AG20443 (cell line): ENCODE measurements at places on chromosomes 7 and 10.

DNA sequence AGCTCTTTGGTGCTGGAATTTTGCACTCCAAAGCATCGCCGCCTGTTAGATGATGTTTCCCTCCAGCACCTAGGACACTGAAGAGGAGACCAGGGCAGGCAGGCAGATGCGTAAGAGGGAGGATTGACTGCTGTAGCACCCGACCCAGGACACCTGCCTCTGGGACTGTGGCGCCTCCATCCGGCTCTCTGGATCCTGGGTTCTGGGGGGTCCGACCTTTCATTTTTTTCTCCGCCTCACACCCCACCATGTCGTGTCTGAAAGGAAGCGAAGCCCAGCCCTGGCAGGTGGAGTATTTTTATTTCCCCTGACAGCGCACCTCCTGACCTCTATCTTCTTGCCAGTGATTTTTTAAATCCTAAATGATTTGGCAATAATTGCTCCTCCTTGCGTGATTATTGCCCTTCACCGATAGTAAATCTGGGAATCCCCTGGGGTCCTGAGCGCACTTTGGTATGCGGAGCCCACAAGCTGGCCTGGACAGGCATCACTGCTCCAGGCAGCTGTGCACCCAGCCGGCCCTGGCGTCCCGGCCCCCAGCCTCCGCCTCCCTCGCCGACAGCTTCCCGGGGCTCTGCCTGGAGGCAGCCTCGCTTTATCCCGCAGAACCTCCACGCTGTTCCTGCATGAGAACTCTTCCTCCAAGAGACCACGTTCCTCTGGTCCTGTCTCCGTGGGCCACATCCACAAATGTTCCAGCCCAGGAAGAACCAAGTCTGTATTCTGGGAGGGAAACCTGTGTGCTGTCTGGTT lies 48.4 kb downstream of the LHPP start:
- no peak for DNase-seq

DNA sequence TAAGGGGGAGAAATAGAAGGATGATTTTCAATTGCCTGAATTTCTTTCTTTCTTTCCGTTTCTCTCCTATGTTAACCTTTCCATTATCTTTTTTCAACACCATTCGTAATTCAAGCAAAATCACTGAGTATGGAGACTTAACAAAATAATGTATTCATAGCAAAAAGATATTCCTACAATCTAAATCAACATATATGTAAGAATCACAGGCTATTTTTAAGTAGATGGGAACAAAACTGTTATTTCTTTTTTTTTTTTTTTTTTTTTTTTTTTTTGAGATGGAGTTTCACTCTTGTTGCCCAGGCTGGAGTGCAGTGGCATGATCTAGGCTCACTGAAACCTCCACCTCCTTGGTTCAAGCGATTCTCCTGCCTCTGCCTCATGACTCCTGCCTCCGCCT lies 27.2 kb upstream of the JMJD1C start:
- DNase-seq: no peak

- peak; percentile 18 for DNase-seq
These were observed 541 bp downstream of the ELMO1 start for GRCh38 chr7:37448011-37448635.

GRCh38 chr7:158316466-158317031 lies 271.1 kb downstream of the PTPRN2 start:
- DNase-seq: no peak

- peak; percentile 60 for DNase-seq
These were observed 21.6 kb downstream of the HIP1 start for GRCh38 chr7:75716992-75717626.

DNA sequence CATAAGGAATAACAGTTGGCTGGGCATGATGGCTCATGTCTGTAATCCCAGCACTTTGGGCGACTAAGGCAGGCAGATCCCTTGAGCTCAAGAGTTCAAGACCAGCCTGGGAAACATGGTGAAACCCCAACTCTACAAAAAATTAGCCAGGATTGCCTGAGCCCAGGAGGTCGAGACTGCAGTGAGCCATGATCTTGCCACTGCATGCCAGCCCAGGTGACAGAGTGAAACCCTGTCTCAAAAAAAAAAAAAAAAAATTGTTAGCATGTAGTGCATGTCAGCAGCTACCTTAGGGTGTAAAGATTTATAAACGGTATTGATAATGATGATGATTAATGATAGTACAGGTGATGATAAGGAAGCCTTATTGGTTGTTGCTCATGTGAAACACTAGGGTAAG lies 331.2 kb upstream of the FZD1 start:
- no peak for DNase-seq

DNA sequence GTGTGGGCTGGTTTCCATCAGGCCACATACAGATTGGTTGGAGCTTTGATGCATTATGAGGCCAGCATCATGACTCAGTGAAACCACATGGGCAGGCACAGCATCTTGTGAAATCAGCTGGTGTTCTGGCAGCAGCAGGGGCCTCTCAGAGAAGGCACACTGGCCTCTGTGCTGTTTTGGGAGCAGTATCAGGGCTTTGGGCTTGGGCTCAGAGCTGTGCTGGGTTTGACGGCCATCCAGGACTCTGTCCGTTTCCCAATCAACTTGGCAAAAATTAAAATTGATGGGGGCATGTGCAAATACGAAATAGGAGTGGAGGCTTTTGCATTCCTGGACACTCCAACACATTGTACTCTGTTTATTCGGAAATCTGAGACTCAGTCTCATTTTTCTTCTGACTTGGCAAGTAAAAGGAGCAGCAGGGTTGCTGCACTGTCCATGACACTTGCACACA lies 190.9 kb downstream of the BMPER start:
- peak; percentile 95 for DNase-seq

- DNase-seq: no peak
These were observed 46.7 kb downstream of the FAM53B start for GRCh38 chr10:124697443-124697836.

DNA sequence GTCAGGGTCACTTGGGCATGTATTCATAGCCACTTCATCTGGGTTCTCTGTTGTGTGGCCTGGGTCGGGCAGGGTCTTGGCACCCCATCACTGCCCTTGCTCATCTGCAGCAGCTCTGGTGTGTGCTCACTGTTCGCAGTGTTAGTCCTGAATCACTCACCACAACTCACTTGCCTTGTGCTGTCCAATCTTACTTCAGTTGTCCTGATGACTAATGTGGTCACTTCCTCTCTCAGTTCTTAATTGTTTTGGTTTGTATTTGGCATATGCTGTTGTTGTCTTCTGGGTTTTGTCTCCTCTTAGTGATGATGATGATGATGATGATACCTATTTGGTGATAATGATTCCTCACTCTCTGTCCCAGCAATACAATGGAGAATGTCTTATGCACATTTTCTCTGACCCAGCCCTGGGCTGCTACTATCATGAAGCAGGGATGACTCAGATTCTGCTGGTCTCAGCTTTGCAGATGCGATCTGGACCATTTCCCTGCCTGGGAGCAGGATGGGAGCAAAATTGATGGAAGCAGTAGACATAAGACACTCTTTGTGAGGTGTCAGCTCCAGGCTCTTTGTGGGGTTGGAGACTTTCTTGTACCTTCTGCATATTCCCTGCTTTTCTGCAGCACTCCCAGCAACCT lies 17.0 kb downstream of the ADRA2A start:
- DNase-seq: peak; percentile 78

DNA sequence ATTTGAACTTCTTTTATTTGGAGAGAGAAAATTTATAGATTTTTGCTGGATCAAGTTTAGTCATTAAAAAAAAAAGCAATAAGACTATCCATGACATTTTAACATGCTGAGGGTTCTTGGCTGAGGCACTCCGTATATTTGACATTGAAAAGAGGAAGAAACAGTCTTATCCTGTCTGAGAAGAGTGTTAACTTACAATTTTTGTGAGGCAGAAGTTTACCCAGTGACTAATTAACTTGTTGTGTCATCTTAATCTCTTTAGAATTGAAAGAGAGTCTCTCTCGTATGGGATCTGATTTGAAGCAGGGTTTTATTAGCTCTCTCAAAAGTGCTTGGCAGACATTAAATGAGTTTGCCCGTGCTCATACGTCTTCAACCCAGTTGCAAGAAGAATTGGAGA lies 39.3 kb downstream of the SEC23IP start:
- DNase-seq: no peak

DNA sequence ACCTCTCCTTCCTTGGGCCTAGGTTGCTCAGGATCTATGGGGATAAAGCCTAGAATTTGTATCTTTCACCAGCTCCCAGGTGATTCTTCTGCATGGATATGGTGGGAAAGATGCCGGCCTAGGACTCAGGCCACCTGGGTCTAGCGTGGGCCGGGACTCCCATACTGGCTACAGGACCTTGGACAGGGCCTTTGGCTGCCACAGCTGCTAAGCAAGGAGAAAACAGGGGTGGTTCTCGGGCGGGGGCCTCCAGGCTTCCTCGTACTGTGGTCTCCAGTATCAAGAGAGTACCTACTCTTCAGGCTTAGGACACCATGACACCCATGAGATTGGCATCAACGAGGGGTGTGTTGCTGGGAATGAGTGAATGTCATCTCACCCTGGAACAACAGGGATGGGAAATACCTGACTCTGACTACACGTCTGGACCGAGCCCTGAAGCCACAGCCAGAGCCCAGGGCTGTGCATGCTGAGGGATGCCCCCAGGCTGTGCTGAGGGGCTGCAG lies 120.3 kb upstream of the ADAM12 start:
- peak; percentile 30 for DNase-seq

DNA sequence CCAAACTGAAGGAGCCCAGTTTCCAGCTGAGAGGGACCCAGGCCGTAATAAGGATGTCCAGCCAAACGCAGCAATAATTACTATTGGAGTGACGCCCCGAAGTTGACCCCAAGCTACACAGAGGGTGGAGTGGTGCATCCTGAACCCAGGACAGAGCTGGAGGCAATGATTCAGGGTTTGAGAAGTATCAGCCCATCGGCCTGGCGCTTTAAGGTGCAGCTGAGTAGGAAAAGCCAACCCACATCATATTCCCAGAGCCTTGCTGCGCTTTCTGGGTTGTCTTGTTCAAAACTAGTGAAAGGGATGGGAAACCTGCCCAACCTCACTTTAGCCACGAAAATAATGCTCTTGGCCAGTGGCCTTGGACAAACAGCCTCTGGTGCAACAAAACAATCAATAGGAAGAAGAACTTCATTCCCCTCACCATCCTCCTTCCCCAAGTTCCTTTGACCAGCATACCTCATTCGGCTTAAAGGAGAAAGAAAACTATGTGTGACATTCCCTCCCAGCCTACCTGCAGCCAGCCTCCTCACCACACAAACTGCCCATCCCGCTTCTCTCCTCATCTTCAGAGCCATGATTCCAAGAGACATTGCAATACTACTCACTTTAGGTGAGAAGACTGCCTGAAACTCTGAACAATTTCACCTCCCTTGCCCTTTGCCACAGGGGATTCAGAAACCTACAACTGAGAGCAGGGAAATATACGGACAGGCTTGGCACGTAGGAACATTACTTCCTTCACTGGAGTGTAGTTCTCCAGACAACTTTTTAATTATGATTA lies 217.2 kb upstream of the MKLN1 start:
- peak; percentile 49 for DNase-seq

DNA sequence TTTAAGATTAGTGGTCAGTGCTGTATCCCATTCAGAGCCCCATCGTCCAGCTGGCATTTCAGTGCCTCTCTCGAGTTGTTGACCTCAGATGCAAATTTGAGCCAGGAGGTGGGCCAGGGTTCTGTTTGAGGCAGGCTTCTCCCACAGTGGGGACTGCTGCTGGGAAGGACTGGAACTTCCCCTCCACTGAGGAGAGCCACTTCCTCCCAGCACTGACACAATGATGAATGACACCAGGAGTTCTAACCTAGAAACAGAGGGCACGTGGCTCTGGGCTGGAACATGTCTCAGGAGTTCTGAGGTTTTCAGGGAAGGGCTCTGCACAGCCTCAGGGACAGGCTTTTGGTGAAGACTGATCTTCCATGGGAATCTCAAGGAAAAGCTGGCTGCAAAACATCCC lies 18.3 kb upstream of the BTBD16 start:
- DNase-seq: no peak

DNA sequence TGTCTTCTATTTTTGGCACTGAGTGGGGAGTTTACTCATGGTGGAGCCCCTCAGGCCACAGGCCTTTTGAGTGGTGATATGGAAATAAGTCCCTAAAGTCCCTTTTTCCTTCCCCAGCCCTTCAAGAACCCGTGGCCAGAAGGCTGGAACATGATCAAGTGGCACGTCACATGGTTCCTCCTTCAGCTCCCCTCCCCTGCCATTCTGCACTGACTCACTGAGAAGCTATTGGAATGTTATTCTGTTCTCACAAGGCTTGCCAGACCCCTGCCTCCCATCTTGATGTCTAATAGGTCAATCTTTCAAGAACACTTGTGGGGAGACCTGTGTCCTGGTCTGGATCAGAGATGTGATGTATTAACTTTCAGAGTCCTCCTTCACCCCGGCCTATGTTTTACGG lies 279.8 kb downstream of the SEC23IP start:
- no peak for DNase-seq

DNA sequence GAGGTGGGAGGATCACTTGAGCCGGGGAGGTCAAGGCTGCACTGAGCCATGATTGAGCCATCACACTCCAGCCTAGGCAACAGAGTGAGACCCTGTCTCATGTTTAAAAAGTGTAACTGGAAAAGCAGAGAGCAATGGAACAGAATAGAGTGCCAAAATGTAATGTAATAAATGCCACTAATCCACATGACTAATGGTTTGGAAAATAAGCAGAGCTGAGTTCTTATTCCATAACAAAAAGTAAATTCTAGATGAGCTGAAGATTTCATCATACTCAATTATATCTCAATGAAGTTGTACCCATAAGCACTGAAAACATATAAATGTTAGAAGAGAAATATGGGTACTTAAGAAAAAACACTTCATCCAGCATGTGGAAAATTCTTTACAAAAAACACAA lies 132.6 kb downstream of the USP6NL start:
- no peak for DNase-seq
